CD4-positive, alpha-beta T cell treated with Interleukin-6 for 4 hours (primary cell): ENCODE measurements at places on chromosomes 13 and 19.

- no peak for DNase-seq
These were observed 267.9 kb downstream of the LMO7 start for GRCh38 chr13:75904012-75904411.

GRCh38 chr19:52662631-52663030 lies 24.5 kb upstream of the ZNF83 start:
- DNase-seq = no peak

DNA sequence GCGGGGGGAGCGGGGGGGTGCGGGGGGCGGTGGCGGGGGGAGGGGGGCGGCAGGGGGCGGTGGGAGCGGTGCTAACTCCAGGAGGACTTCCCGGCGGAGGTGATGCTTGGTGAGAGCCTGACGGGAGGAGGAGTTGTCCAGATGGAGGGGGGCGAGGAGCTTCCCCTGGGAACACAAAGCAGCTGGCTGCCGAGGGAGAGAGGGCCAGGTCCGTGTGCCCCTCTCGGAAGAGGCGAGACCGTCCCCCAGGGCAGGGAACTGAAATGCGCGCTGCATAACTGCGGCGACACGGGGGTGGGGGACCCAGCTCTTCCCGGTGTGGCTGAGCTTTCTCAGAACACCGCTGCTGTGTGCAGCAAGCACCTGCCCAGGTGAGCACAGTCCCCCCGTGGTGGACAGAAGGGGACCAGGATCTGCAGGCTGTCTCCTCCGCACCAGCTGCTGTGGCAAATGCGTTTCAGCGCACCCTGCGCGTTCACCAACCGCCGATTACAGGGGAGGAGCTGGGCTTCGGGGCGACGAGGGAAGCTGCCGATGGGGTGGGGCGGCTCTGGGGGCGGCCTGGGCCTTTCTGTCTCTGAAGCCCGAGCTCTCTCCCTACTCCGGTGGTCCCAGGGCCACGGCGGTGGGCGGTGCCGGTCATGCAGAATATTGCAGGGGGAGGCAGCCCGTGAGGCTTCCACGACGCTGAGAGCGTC lies 54.7 kb upstream of the F7 start:
- DNase-seq = no peak

DNA sequence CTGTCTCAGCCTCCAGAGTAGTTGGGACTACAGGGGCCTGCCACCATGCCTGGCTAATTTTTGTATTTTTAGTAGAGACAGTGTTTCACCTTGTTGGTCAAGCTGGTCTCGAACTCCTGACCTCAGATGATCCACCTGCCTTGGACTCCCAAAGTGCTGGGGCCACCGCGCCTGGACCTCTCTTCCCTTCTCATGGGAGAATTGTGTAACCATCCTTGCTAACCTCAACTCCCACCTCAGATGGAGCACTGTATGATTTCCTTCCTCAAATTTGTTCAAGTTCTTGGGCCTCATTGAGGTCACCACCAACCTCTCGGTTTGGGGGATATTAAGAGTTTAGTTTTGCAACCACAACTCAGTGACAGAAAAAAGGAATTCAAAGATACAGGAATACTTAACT lies 10.7 kb downstream of the LILRA5 start:
- no peak for DNase-seq

- no peak for DNase-seq
These were observed 19.7 kb downstream of the ZNF567 start for GRCh38 chr19:36707134-36707533.

- DNase-seq = no peak
These were observed 3.5 kb downstream of the ZSCAN5B start for GRCh38 chr19:56193981-56194640.

- DNase-seq = no peak
These were observed 3.5 kb upstream of the ZNF701 start for GRCh38 chr19:52566588-52566987.

- DNase-seq = no peak
These were observed 39.1 kb upstream of the RNF113B start for GRCh38 chr13:98216135-98216565.

DNA sequence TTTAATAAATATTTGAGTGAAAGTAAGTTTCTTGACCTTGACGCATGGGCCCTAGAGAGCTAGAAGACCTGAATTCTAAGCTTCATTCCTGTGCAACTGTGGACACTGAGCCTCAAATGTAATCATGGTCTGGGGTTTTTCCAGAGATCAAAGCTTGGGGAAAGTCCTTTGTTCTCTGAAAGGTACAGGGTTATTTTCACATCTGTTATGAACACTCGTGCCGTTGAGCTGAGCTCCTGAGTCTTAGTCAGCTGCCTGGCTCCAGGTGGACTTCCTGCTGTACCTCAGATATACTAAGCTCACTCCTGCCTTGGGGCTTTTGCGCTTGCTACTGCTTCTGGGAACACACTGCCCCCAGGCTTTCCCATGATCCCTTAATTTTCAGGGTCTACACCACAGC lies 7.5 kb upstream of the ZBTB32 start:
- DNase-seq = no peak

DNA sequence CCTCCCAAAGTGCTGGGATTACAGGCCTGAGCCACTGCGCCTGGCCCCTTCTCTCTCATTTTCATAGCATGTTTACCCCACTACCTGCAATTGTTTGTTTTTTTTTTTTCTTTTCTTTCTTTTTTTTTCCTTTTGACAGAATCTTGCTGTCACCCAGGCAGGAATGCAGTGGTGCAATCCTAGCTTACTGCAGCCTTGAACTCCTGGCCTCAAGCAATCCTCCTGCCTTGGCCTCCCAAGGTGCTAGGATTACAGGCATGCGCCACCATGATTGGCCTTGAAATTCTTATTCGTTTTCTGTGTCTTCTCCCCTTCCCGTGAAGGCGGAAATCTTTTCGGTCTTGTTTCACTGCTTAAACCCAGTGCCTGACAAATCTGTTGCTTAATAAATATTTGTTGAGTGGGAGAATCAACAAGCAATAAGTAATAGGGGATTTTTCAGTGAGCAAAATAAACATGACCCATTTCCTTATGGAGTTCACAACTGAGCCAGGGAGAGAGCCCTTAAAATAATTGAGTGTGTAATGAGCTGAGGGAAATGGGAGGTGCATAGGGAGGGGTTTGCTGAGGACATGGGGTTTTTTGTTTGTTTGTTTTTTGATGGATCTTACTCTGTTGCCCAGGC lies 1.8 kb upstream of the INSR start:
- no peak for DNase-seq

- no peak for DNase-seq
These were observed 688 bp downstream of the ZNF606 start for GRCh38 chr19:58001895-58002369.

GRCh38 chr19:32852216-32852615 lies 17.4 kb downstream of the SLC7A9 start:
- no peak for DNase-seq
